ENCODE measurements at places on chromosomes 2 and 18.

DNA sequence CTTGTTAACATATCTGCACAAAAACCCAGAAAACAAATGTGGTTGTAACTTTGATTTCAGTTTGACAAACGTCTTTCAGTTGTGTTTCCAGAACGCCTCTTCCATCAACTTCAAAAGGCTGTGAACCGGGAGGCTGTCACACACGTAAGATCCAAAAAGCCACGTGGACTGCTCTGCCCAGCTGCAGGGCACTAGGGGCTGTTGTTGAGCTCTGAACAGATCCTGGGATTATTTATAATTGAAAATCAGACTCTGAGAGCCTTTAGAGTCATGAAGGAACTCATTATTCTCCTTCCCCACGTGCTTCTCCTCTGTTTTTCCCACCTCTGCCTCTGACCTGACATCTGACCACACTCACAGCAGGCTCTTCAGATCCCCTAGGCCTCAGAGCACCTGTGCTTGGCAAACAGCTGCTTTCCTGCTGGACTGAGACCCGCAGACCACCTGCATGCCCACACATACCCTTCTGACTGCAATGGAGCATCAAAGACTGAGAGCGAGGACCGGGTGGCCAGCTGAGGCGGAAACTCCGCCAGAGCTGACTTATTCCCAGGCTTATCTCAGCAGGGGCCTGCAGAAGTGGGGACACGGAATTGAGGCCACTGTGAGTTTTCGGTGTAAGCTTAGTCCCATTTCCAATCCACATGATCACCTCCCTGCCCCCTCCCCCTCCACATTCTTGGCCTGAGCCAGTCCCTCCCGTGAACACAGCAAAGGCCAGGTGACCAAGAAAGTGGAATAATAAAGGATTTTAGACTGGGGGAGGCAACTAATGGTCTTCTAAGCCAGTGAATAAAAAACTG is 114.8 kb downstream of the ATL2 start:
- H3K27ac ChIP-seq, result no peak overlapping the region
- no peaks in the 10 kb centered on the region for H3K27me3 ChIP-seq
- H3K4me1 ChIP-seq, result no peaks in the 10 kb centered on the region
- H3K36me3 ChIP-seq, result no peaks in the 10 kb centered on the region
- DNase-seq, result no peak

- H3K4me1 ChIP-seq, result no peaks in the 10 kb centered on the region
- DNase-seq, result no peak
- no peaks in the 10 kb centered on the region for H3K36me3 ChIP-seq
Measured at GRCh38 chr2:204945376-204945775, 400.1 kb downstream of the PARD3B start.

DNA sequence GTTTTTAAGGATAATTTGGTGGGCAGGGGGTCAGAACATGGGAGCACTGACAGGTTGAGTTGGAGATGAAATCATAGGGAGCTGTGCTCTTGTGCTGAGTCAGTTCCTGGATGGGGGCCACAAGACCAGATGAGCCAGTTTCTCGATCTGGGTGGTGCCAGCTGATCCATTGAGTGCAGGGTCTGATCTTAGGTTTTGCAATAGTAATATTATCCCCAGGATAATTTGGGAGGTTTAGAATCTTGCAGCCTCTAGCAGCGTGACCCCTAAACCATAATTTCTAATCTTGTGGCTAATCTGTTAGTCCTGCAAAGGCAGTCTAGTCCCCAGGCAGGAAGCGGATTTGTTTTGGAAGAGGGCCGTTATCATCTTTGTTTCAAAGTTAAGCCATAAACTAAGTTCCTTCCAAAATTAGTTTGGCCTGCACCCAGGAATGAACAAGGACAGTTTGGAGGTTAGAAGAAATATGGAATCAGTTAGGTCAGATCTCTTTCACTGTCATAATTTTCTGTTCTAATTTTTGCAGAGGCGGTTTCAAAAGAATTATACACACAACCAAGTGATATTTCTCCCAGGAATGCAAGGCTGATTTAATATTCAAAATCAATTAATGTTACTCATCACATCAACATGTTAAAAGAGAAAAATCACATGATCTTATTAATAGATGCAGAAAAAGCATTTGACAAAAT is 23.0 kb downstream of the DBI start:
- H3K27me3 ChIP-seq, result no peaks in the 10 kb centered on the region
- no peak for DNase-seq

- H3K4me3 ChIP-seq, result no peak overlapping the region
- H3K27ac ChIP-seq, result no peak overlapping the region
- no peaks in the 10 kb centered on the region for H3K27me3 ChIP-seq
- DNase-seq, result no peak
Measured at GRCh38 chr18:62069556-62069955, 117.3 kb downstream of the PIGN start.

DNA sequence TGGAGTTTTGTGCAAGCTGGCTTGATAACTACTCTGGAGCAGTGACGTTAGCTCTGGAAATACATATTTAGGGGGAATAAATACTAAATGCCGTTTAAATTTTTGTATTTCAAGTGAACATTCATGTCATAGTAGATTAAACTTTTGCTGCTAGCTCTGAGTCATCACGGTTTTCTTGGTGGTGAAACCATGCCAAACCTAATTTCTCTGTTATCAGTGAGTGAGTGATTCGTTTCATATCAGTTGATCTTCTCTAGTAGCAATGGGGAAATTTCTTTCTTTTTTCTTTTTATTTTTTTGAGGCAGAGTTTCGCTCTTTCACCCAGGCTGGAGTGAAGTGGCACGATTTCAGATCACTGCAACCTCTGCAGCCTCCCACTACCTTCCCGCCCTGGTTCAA is 211.1 kb downstream of the PTPRM start:
- H3K4me3 ChIP-seq, result no peak overlapping the region
- H3K27me3 ChIP-seq, result no peaks in the 10 kb centered on the region
- H3K36me3 ChIP-seq, result no peaks in the 10 kb centered on the region
- no peak for DNase-seq

DNA sequence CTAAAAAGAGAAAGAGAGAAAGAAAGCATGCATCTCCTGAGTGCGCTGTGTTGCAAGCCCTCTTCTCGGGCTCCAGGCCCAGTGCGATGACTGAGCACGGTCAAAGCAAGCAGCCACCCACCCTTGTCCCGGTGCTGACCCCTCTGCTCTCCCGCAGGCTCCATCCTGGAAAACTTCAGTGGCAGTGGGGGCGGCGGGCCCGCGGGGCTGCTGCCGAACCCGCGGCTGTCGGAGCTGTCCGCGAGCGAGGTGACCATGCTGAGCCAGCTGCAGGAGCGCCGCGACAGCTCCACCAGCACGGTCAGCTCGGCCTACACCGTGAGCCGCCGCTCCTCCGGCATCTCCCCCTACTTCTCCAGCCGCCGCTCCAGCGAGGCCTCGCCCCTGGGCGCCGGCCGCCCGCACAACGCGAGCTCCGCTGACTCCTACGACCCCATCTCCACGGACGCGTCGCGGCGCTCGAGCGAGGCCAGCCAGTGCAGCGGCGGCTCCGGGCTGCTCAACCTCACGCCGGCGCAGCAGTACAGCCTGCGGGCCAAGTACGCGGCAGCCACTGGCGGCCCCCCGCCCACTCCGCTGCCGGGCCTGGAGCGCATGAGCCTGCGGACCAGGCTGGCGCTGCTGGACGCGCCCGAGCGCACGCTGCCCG is 252.5 kb downstream of the GLI2 start:
- H3K36me3 ChIP-seq, result peaks cover 25% of the 10 kb centered on the region
- H3K4me1 ChIP-seq, result no peaks in the 10 kb centered on the region
- no peaks in the 10 kb centered on the region for H3K27me3 ChIP-seq
- DNase-seq, result peak; percentile 51
- no peak overlapping the region for H3K27ac ChIP-seq

DNA sequence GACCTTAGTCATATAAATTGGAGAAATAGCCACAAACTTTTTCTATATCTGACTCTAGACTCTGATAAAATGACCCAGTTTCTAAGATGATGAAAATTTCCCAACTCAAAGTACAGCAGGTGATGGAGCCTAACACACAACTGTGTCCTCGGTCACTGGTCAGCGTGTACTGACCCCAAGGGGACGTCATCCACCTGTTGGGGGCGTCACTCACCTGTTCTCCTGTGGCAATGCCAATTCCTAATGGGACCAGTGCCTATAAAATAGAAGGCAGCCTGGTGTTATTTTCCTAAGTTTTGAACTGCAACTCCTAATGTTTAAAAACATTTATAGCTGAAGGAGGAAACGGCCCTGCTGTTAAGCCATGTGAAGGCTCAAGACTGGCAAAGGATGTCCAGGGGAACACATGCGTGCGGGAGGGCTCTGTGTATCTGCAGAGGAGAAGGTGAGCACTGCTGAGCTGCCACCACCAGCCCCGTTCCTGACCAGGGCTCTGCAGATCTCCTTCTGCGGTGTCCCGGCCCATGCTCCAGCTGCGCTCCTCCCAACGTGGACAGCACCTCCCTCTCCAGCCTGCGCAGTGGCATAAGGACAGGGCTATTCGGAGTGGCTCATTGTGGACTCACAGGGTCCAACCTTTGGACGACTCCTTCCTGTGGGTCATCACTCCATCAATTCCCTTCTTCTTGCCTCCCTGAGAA is 21.2 kb downstream of the TYMS start:
- no peak overlapping the region for H3K4me3 ChIP-seq
- DNase-seq, result no peak

DNA sequence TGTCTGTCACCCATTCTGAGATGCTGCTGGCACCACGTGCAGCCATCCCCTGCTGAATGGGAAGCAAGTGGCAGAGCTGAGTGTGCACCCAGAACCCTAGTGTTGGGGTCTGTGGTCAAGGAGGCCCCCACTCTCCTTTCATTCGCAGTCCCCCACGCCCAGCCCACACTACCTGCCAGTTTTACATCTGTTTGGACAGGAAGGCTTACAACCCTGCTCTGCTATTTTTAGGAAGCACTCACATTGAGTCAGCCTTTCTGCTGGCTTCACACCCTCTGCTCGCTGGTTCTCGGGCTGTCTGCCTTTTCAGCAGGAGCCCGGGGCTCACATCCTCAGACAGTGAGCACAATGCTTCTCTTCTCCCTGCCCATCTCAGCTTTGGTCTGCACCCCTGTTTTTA is 10.7 kb upstream of the ADCY3 start:
- no peaks in the 10 kb centered on the region for H3K4me1 ChIP-seq
- no peak overlapping the region for H3K4me3 ChIP-seq
- H3K36me3 ChIP-seq, result no peaks in the 10 kb centered on the region
- no peak for DNase-seq
- H3K27me3 ChIP-seq, result no peaks in the 10 kb centered on the region
- H3K27ac ChIP-seq, result no peak overlapping the region

DNA sequence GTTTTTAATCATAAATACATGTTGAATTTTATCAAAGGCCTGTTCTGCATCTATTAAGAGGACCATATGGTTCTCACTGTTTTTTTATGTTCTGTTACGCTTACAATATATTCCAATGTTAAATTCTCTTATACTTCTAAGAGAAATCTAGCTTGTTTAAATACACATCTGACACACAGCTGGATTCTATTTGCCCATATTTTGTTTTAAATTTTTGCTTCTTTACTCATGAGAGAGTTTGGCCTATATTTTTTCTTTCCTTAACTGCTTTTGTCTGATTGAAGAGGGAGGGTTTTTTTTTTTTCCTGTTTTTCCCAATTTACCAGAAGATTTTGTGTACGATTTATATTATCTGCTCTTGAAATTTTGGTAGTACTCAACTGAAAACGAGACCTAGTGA is 34.9 kb downstream of the RNF144A start:
- H3K27me3 ChIP-seq, result no peaks in the 10 kb centered on the region
- no peak overlapping the region for H3K4me3 ChIP-seq
- no peak for DNase-seq
- H3K4me1 ChIP-seq, result peaks cover 4% of the 10 kb centered on the region

GRCh38 chr2:142966284-142966683 is 88.8 kb downstream of the KYNU start:
- no peaks in the 10 kb centered on the region for H3K27me3 ChIP-seq
- no peak overlapping the region for H3K27ac ChIP-seq
- DNase-seq, result no peak
- no peaks in the 10 kb centered on the region for H3K4me1 ChIP-seq

DNA sequence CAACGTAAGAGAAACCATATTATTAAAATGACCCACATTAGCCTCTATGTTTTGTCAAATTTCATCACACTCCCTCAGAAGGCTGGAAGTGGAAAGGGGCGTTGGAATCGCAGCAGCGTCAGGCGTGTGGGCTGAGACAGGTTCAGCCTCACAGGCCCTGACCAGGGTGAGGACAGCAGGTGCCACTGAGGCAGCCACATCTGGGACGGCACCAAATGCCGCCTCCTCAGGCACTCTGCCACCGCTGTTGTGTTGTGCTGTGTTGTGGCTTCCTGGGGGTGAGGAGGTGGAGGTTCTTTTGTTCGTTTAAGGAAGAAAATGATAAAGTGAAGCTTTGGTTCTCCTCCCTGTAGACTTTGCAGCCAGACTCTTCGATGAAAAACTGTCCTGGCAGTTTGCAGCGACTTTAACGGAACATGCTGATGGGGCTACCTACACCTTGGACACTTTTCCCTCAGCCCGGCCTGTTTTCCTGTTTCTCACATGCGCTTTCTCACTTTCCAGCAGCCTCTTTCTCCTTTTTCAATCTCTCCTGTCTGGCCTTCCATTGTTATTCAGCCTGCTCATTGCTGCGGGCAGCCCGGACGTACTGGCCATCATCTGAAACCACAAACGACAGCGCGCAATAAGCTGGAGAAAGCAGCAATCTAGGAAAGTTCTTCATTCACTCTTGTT is 44.9 kb upstream of the SALL3 start:
- H3K36me3 ChIP-seq, result no peaks in the 10 kb centered on the region
- no peaks in the 10 kb centered on the region for H3K4me1 ChIP-seq
- H3K27me3 ChIP-seq, result no peaks in the 10 kb centered on the region
- no peak overlapping the region for H3K4me3 ChIP-seq
- peak; percentile 32 for DNase-seq

GRCh38 chr2:108399479-108399878 is 21.7 kb downstream of the SULT1C4 start:
- no peaks in the 10 kb centered on the region for H3K27me3 ChIP-seq
- H3K36me3 ChIP-seq, result no peaks in the 10 kb centered on the region
- no peak for DNase-seq
- no peaks in the 10 kb centered on the region for H3K4me1 ChIP-seq
- H3K27ac ChIP-seq, result no peak overlapping the region

GRCh38 chr2:74865770-74866674 is 32.1 kb downstream of the HK2 start:
- no peaks in the 10 kb centered on the region for H3K27me3 ChIP-seq
- no peak for DNase-seq
- H3K4me1 ChIP-seq, result no peaks in the 10 kb centered on the region
- H3K27ac ChIP-seq, result no peak overlapping the region
- H3K4me3 ChIP-seq, result no peak overlapping the region

DNA sequence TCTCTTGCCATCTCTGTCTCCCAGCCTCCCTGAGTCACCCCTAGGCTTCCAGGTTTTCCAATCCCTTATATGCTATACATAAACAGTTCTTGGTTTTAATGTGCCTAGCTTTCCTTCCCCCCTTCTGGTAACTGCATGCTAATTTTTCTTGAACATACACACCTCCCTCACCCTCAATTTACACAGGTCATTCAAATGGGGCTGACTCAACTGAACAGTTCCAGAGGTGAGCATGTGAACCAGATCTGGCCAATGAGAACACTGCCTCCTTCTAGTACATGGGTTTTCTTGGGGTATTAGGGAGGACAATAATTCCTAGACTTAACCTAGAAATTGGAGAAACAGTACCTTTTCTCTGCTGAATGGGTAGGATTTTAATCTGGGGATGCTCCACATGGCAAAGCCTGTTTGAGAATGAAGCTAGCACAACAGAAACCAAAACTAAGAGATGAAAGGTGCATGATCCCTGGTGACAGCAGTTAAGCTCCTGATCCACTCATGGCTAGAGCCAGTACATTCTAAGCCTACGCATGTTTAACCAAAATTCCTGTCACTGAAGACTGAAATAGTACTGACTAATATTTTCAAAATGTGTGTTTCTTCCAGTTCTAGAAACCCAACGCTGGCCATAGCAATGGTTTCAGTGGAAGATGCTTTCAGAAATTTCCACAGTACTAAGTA is 11.8 kb downstream of the SLC25A12 start:
- peaks cover 29% of the 10 kb centered on the region for H3K4me1 ChIP-seq
- no peaks in the 10 kb centered on the region for H3K36me3 ChIP-seq
- peak overlapping the region; percentile 26 for H3K4me3 ChIP-seq
- DNase-seq, result no peak
- H3K27me3 ChIP-seq, result no peaks in the 10 kb centered on the region
- peak overlapping the region; percentile 75 for H3K27ac ChIP-seq

All from tibial artery (tissue), 4 donors.